ENCODE measurements at places on chromosomes 5 and 9. TPM values are rescaled to one million over a fixed set of nuclear protein-coding genes. Genes with fewer than 3 reads are reported as not detected.

GRCh38 chr9:95379630-95380029 lies 62.1 kb upstream of the FANCC start:
- no peak for DNase-seq

GRCh38 chr5:168401226-168401625 lies 85.0 kb upstream of the RARS1 start:
- no peak for DNase-seq

The ARL14EPL gene
- not detected for total RNA-seq

DNA sequence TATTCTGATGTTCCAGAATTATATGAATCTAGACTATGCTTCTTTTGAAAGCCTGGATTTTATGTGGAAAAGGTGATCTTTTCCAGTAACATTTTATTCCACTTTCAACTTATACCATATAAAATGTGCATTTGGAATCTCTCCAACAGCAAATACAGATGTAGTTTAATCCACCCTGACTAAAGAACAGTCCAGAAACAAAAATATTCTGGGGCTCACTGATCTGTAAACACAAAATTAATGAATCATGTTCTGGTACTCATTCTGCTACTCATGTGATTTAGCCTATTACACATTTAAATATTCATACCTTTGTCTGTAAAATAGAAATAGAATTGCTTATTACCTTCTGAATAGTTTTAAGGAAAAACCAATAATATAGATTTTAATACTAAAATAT lies 125.8 kb downstream of the ARRDC3 start:
- no peak for DNase-seq

The SLC6A18 gene
- not detected for total RNA-seq

All from mammary epithelial cell (primary cell).